ENCODE measurements at places on chromosomes 4 and X. TPM values are rescaled to one million over a fixed set of nuclear protein-coding genes. Genes with fewer than 3 reads are reported as not detected.

DIPK2B gene
- total RNA-seq: 14.4 TPM

- DNase-seq: no peak
Measured at GRCh38 chrX:109660435-109661143, 35.6 kb upstream of the KCNE5 start.

GRCh38 chr4:176925962-176926361, 133.2 kb upstream of the VEGFC start:
- no peak for DNase-seq

GRCh38 chrX:12058087-12058486, 80.2 kb upstream of the FRMPD4 start:
- no peak for DNase-seq

- DNase-seq: no peak
Measured at GRCh38 chr4:117134386-117134785, 49.0 kb upstream of the TRAM1L1 start.

GLUD2 gene
- total RNA-seq: 1.4 TPM

DNA sequence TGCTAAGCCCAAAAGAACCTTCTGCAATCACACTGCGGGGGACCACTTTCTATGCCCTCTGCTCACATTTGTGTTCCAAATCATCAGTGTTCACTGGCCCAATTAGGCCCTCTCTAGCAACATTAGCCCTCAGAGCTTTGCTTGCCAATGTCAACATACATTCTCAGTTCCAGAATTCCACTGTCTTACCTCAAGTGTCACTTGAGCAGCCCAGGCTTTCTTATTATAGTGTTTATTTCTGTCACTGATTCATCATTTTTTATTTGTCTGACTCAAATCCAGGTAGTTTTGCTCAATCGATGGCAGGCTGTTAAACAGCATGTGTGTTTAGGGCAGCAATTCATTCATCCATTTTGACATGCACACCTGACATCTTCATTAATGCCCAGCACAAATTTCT, 291.2 kb downstream of the TEX13A start:
- DNase-seq: no peak

- no peak for DNase-seq
Measured at GRCh38 chr4:147837435-147837834, 105.5 kb downstream of the ARHGAP10 start.

FGD1 gene
- 3.2 TPM for total RNA-seq

ARMCX4 gene
- 14.3 TPM for total RNA-seq

SPIN4 gene
- total RNA-seq: 8.1 TPM

DNA sequence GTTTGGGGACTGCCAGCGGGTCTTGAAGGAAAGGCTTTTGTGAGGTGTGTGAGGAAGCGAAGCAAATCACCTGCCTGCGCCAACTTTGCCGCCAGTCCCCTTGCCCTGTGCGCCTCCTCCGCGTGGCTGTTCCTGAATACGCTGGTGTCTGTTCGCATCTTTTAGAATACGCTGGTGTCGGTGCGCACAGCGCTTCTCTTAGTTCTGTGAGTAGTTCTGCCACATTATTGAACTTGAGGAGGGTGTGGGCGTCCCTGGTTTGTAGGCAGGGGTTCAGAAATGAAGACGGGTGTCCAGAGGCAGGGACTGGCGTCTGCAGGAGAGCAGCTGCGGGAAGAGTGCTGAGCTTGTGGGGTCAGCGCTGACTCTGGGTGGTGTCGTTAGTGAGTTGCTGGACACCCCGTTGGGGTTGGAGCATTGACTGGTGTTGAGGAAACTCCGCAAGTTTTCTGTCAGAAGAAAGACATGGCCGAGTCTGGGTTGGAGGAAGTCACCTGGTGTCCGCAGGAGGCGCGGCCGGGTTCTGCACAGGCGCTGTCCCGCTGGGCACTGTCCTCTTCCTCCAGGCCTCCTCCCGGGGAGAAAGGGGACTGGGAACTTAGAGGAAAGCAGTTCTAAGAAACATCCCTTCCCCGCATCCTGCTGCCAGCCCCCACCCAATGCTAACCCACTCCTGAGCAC, 930 bp downstream of the ZNF718 start:
- DNase-seq: peak; percentile 66

AP1S2 gene
- 38.5 TPM for total RNA-seq

- no peak for DNase-seq
Measured at GRCh38 chr4:66489783-66490452, 819.6 kb upstream of the EPHA5 start.

- no peak for DNase-seq
Measured at GRCh38 chr4:90187148-90187884, 60.1 kb downstream of the CCSER1 start.

SMS gene
- total RNA-seq: 53.7 TPM

XK gene
- total RNA-seq: 2.2 TPM

DNA sequence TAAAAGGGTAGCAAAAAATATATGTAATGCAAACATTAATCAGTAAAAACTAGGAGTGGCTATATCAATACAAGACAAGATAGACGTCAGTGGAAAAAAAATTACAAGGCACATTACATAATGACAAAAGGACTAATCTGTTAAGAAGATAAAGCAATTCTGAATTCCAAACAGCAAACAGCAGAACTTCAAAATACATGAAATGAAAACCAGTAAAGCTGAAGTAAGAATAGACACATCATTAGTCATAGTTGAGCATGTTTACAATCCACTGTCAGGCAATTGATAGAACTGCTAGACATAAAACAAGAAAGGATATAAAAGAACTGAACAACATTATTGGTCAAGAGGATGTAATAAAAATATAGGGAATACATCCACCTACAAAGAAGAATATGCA, 12.2 kb downstream of the SULT1B1 start:
- no peak for DNase-seq

SULT1B1 gene
- 10.9 TPM for total RNA-seq

DNA sequence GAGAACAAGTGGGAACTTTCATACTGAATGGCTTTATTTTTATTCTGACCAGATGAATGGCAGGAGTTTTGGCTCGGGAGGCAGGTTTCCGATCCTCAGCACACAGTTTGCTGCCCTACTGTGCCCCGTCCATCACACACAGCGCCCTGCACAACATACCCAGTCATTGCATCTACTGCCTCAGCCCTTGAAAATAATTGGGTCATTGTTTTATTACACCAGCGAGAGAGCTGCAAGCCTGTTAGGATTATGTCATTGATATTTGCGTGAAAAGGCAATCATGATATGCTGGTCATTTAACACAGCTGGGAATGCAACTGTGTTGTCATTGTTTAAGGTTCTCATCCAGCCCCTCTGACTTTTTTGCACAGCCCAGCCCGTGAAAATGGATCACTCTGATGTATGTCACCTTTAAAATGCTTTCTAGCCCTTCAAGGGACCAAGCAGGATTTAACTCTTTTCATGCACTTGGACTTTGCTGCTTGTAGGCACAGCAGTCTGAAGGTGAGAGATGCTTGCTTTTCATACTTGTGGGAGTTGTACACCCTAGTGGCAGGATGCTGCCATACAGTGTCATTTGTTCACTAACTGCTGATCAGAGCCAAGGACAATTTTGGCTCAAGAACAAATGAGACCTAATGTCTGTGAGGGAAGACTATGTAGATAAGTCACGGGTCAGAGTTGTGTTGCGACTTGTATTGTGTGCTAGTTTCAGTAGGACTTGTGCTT, 62.3 kb downstream of the RTL9 start:
- DNase-seq: no peak

- no peak for DNase-seq
Measured at GRCh38 chr4:81974523-81974922, 399.3 kb downstream of the HNRNPD start.

TCEANC gene
- total RNA-seq: 8.4 TPM

DNA sequence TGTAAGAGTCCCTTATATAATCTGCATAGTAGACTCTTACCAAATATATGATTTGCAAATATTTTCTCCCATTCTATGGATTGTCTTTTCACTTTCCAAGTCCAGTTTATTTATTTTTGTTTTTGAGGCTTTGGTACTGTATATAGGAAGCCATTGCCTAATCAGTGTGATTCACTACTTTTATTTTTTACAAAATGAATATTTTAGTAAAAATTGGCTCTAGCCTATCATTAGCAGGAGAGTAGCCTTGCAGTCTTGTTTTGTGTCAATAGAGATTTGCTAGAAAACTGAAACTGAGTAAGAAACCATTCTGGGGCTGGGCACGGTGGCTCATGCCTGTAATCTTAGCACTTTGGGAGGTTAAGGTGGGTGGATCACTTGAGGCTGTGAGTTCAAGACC, 199.9 kb upstream of the MAB21L2 start:
- no peak for DNase-seq

DNA sequence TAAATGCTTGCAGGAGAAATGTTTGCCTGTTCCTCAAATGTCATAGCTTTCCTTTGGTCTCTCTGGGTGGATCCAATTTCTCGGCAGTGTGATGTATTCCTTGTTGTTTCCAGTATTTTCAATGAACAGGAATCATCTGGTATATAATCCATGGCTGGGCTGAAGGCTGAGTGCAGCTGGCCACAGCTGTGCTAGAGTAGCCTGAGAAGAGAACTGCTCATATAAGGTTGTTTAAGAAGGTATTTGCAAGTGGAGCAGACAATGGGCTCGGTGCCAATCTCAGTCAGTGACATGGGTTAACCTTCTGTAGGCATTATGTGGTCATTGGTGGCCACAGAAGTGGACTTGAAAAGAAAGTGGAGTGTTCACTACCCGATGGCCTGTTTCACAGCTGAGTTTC, 390.3 kb downstream of the SPRY1 start:
- DNase-seq: peak; percentile 49

PNMA6A gene
- total RNA-seq: 1.2 TPM

CT45A1 gene
- not detected for total RNA-seq

- no peak for DNase-seq
Measured at GRCh38 chr4:74598611-74599325, 153.8 kb downstream of the AREG start.

DNA sequence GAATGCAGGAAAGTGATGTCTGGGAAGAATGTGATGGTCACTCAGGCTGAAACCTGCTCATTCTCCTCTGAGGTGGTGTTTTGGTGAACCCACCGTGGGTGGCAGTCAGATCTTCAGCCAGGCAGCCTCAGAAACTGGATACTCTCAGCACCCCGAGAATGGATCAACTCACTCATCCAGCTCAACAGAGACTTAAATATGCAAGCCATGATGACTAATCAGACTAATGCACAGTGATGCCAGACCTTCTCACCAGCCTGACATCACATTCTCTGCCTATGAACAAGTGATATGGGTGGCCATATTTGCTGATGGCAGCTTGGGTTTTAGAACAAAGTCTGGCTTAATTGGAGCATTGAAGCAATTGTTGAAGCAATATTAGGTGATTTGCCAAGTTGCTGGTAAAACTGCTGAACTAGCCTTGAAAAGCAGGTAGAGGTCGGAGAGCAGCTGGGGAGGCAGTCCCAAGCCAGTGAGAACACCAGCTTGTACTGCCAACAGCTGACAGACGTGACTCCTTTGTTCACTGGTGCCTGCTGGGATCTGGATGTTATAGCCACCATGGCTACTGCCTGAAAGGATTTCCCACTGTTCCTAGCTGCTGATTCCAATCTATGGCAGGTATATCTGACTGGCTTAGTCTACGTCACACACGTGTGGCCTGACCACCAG, 608.1 kb downstream of the MID1IP1 start:
- DNase-seq: no peak

GRCh38 chrX:18643853-18644252, 28.1 kb downstream of the RS1 start:
- no peak for DNase-seq

NDST4 gene
- not detected for total RNA-seq

DNA sequence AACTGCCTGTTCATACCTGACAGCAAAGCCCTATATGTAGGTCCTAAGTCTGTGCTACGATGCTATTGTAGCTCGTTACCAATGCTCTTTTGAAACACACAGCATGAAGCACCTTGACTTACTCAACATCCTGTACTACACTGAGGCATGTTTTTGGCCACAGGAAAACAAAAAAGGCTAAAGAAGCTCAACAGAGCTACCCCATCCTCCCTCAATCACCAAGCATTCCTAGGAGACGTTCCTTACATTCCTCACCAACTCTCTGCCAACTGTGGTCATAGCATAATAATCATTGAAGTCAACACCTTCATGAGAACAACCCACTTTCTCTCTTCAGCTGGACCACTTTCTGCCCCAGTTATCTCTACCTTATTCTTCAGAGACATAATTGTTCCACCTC, 73.7 kb upstream of the SLC25A43 start:
- no peak for DNase-seq

GRCh38 chr4:76585272-76585671, 150.2 kb downstream of the SHROOM3 start:
- DNase-seq: no peak

DNA sequence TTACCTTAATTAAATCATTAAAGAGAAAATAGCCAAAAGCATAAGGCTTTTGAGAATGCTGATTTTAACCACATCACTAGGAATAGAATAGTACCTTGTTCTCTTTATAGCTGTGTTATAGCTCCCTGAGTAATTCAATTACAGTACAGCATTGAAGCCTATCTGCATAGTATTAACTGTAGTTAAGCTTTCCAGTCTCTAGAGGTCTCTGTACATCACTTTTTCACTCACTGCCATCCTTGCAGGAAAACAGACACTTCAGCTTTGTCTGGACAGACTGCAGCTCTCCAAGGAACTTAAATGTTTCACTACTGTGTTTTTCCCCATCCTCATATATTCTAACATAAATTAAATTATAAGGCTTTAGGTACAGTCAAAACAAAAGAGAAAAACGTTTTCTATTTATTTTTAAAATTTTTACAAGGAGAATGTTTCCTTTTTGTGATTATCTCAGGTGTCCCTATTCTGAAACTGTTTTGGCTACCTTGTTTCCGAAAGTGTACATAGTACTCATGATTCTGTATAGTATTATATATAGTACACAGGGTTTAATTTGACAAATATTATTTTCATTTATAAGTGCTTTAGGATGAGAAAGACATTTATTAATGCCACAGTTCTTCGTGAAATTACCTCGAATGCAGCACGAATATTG, 407.9 kb downstream of the PCDH18 start:
- DNase-seq: no peak

GRCh38 chr4:153799694-153800074, 10.8 kb upstream of the SFRP2 start:
- DNase-seq: no peak

TMLHE gene
- total RNA-seq: 15.3 TPM

- DNase-seq: no peak
Measured at GRCh38 chr4:142614621-142615323, 231.3 kb downstream of the INPP4B start.

- DNase-seq: no peak
Measured at GRCh38 chr4:78310007-78310739, 241.4 kb upstream of the ANXA3 start.

NPY2R gene
- total RNA-seq: 0.27 TPM

DNA sequence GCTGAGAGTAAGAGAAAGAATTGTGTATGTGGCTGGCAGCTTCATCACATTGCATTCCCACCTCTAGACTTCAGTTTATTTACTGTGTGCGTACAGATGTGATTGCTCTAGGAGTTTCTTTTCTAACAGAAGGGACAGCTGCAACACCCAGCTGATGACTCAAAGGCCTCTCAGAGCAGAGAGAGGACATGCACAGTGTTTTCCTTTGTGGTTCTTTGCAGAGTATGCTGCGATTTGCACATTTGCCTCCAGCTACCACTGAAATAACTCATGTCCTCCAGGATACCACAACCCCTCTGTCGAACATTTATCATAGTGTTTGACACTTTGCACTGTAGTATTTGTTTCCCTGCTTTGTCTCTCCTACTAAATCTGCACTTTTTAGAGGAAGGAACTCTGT, 294.1 kb downstream of the STIM2 start:
- DNase-seq: no peak

PABPC1L2A gene
- total RNA-seq: not detected

CD38 gene
- 8.5 TPM for total RNA-seq

FGA gene
- 35.4 TPM for total RNA-seq
